ENCODE measurements at places on chromosomes 11 and 22.

DNA sequence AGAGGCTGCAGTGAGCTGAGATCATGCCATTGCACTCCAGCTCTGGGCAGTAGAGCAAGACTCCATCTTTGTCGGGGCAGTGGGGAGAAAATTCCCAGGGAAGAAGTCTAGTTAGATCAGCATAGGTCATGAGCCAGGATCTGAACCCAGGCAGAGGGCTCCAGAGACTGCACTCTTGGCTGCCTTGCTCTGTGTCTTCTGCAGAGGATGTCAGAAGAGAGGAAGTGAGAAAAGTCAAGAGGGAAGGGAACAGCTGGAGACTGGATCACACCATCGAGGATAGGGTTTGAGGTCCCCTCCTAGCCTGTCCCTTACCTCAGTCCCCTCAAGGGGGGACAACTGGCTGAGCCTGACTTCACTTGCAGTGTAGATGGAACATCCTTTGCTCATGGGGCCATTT, 5.8 kb downstream of the MYOD1 start:
- no peak for DNase-seq

- no peak for DNase-seq
Observed at GRCh38 chr22:17672417-17672991, 33.9 kb downstream of the BCL2L13 start.

DNA sequence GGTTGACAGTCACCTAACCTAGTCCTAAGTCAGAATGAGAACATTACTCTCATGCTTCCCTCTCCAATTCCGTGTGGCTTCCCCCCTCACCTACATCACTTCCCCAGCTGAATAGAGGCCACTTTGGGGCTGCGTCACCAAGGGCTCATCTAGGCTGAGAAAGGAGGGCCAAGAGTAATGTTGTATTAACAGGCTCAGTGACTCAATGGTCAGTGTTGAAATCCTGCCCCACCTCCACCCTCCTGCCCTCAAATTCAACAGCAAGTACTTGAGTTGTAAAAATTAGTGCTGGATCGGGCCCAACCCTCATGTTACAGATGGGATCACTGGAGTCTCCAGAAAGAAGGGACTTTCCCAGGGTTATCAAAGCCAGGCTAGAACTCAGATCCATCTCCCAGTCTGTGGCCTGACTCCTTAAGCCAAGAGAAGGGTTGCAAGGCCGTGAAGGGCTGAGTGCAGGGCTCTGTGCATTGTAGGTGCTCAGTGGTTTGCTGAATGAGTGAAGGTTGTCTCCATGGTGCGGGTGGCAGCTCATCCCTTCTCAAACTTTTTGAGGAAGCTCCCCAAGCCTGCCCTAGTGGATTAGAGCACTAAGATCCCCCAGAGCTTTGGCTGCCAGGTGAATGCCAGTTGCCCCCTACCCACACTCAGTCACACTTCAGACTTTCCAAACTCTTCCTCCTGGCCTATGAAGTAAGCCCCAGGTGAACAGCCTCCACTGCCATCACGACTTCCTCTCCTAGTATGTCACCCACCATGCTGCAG, 3.2 kb downstream of the DGAT2 start:
- DNase-seq, result no peak

DNA sequence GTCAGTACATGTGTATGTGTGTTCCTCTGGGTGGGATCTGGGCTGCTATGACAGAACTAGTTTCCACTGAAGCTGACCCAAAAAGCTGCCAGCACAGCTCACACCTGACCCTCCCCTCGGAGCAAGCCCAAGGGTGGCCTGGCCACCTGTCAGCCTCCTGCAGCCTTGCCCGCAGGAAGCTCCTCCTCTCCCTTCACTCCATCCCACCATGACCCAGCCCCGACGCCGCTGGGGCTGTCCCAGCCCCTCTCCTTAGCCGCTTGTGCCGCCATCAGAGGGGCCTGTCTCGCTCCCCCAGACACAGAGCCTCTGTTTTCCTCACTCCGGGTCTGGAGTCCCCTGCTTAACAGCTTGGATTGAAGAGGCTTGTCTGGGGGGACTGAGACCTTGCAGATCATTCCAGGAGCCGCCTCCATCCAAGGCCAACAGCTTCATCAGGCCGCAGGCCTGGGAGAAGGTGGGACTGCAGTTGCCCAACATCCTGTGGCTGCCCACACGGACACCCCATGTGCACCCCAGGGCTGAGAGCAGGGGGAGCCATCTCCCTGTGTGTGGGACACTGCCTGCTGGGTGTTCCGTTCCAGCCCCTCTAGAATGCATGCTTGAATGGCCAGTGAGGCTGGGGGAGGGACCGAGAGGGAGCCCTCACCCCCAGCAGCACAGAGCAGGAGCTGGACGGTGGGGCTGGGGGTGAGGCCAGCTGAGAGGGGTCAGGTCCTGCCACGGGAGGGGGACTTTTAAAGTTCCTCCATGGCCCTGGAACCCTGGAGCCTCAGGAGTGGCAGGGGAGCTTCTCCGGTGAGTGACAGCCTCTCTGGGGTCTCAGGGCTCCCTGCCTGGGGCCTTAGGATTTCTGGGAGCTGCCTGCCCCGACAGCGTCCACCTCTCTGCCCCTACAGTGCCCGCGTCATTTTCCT, 696 bp downstream of the MRGPRF start:
- DNase-seq, result no peak

DNA sequence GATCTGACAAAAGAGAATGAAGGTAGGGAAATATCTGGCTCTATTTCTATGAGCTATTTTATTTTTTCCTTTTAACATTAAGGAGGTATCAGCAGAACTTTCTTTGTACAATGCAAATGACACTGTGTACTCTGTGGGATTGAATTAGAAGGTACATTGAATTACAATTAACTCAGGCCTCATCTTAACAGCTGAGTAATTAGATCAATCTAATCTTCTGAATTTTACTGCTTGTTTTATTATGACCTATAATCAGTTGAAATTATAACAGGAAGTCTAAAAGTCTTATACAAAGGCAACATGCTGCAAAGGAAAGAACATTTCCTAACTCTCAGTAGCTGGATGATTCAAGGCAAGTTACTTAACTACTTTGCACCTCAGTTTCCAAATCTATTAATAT, 69.8 kb downstream of the RELT start:
- no peak for DNase-seq

GRCh38 chr22:46443850-46444389, 93.5 kb downstream of the CELSR1 start:
- DNase-seq, result no peak

DNA sequence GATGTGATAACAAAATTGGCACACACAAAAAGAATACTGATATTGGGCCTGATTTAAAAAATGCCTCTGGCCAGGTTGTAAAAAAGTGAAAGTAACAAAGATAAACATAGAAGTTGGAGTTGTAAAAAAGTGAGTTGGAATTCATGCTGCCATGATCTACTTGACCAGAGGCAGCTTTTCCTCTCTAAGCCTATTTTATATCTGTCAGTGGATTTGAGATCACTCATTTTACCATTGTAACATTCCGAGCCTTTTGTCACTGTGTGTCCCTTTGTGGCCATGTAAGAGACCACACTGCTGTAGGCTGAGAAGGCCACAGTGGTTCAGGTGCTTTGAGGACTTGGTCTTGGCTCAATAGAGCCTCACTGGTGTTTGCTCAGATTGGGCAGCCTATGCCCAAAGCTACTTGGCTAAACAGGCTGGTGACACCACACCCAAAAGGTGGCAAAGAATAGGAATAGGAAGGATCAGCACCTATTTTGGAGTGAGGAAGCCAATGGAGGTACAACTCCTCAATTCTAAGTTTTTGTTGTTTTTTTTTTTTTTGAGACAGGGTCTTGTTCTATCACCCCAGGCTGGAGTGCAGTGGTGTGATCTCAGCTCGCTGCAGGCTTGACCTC, 7.1 kb downstream of the FEN1 start:
- no peak for DNase-seq

GRCh38 chr22:46590334-46590733, 29.9 kb upstream of the GRAMD4 start:
- DNase-seq, result no peak

GRCh38 chr11:75214843-75215242, 25.7 kb upstream of the TPBGL start:
- DNase-seq, result no peak

All from NCI-H1694 (cell line).